ENCODE measurements at places on chromosomes 7 and 10. TPM values are rescaled to one million over a fixed set of nuclear protein-coding genes. Genes with fewer than 3 reads are reported as not detected.

Gene C10orf53
- not detected for total RNA-seq

GRCh38 chr7:22563621-22564241 lies 63.7 kb upstream of the STEAP1B start:
- H3K27me3 ChIP-seq, result peaks cover 35% of the 10 kb centered on the region
- peak; percentile 77 for ATAC-seq
- peak overlapping the region; percentile 72 for H3K4me3 ChIP-seq
- no peak overlapping the region for H3K27ac ChIP-seq

Gene PTEN
- total RNA-seq, result 65.8 TPM

Gene PLEKHS1
- not detected for total RNA-seq

Gene TMEM140
- total RNA-seq, result 11.7 TPM

DNA sequence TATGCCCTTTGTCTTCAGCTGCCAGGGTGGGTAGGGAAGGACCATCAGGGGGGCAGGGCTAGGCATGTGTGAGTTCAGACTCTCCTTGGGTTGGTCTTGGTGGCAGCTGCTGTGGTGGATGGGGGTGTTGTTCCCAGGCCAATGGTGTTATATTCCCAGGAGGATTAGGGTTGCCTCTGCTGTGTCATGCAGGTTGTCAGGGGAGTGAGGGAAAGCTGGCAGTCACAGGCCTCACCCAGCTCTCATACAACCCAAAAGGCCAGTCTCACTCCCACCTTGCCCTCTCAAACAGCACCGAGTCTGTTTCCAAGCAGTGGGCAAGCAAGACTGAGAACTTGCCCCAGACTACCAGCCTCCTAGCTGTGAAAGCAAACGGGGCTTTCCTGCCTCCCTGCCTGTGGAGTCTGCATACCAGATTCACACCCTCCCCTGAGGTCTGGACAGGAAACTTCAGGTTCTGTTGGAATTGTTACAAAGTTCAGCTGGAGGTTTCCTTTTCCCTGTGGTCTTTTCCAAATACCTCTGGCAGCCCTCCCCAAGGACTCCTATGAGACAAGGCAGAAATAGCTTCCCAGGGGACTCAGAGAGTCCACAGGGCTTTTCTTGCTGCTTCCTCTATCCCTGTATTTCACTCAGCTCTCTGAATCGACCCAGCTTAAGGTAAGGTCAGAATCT lies 1.4 kb downstream of the HYAL4 start:
- H3K27ac ChIP-seq, result no peak overlapping the region
- no peak for ATAC-seq
- H3K4me3 ChIP-seq, result no peak overlapping the region
- H3K27me3 ChIP-seq, result peaks cover 27% of the 10 kb centered on the region
- H3K36me3 ChIP-seq, result no peaks in the 10 kb centered on the region
- no peaks in the 10 kb centered on the region for H3K4me1 ChIP-seq

DNA sequence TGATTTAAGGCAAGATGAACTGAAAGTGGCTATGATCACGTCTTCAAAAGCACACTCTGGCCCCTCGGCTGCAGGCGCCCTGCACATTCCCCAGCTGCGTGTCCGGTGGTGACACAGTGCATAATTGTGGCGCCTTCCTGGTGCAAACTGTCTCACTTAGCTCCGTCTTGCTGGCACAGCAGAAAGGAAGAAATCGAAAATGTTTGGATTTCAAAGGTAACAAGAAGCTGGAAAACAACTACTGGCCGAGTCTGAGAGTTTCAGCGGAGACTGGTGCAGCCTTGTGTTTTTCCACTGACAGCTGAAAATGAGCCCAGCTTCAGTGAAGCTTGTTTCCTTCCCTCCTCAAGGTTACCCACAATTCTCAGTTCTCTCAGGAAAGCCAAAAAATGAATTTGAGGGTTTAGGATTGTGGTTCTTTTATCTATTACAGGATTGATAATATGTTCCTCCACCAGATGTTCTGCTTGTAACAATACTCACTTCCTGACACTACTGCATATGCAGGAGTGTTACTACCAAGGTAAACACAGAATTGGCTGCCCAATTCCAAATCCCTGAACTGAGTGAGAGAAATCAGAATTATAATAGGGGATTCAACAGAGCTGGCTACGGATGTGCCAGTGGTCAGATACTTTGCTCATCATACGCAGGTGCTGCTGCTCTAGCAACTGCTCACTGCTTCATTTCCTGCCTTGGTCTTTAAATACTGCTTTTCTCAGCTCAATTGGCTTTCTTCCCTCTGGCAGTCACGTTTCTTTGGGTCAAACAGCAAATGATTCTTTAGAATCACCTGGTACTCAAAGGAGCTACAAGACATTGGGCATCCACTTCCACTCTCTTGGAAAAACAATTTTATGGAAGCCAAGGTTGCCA lies 63.7 kb downstream of the TRUB1 start:
- peaks cover 5% of the 10 kb centered on the region for H3K4me1 ChIP-seq
- H3K27ac ChIP-seq, result no peak overlapping the region
- no peaks in the 10 kb centered on the region for H3K36me3 ChIP-seq

DNA sequence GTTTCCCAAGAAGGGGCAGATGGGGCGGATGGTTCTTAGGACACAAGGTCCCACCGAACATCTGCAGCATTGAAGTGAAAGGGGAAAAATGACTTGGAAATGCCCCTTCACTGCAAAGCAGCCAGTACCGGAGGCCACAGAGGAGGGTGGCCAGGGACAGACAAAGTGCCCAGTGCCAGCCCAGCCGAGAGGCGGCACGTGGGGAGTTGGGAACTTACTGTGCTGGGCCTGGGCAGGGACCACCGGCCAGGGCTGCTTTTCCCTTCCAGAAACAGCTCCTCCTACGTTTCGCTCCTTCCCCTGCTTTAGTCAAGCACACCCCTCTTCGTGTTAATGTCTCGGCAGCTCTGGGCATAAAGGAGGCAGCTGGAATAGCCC lies 129.2 kb downstream of the TNS3 start:
- no peaks in the 10 kb centered on the region for H3K36me3 ChIP-seq
- H3K27me3 ChIP-seq, result no peaks in the 10 kb centered on the region
- H3K27ac ChIP-seq, result no peak overlapping the region
- no peak overlapping the region for H3K4me3 ChIP-seq
- no peak for ATAC-seq

DNA sequence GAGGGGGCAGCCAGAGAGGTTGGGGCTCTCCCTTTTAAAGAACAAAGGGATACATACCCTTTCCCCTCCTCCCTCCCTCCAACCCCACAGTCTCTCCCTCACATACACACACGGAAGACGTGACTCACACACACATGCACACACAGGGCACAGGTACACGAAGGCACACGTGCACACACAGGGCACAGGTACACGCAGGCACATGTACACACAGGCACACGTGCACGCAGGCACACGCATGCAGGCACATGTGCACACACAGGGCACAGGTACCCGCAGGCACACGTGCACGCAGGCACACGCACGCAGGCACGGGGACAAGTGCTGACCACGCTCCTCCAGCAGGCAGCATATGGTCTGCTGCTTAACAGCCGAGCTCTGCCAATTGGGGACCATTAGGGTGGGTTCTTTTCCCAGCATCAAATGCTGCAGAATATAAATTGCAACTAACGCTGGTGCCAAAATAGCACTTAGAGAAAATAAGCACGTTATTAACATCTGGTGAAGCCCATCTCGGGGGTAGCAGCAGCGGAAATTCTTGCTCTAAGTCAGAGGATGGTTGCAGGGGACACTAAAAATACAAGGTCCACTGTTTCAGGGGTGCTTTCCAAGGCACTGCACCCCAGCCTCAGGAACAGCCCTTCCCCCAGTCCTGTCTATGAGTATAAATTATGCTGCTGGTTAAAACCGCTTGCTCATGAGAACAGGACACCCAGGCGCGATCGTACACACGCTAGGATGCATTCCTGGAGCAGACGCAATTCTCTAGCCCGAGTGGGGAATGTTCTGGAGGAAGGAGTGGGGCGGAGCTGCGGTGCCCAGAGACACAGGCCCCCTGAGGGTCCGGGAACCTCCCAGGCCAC lies 55.2 kb upstream of the TNRC18 start:
- no peak for ATAC-seq
- H3K4me3 ChIP-seq, result no peak overlapping the region
- no peaks in the 10 kb centered on the region for H3K27me3 ChIP-seq
- H3K4me1 ChIP-seq, result no peaks in the 10 kb centered on the region
- no peaks in the 10 kb centered on the region for H3K36me3 ChIP-seq

DNA sequence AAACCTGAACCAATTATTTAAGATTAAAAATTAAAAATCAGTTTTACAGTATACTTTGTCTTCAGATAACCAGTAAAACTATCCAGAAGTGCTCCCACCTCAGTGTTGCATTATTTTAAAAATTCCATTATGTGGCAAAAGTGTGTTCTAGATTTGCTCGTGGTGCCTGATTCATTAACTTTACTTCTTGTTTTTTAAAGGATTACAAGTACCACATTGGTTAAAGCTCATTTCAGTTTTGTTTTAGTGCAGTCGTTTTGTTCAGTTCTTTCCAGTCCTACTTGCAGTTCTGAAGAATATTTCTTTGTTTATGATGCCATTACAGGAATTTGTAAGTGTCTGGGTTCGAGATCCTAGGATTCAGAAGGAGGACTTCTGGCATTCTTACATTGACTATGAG lies 69.0 kb downstream of the SNX10 start:
- peaks cover 4% of the 10 kb centered on the region for H3K4me1 ChIP-seq
- no peak overlapping the region for H3K27ac ChIP-seq
- H3K36me3 ChIP-seq, result peaks cover 11% of the 10 kb centered on the region
- ATAC-seq, result no peak
- H3K4me3 ChIP-seq, result no peak overlapping the region
- no peaks in the 10 kb centered on the region for H3K27me3 ChIP-seq

Gene PALD1
- total RNA-seq, result 1.4 TPM

GRCh38 chr7:29239638-29240037 lies 45.1 kb downstream of the CHN2 start:
- no peaks in the 10 kb centered on the region for H3K4me1 ChIP-seq
- no peak for ATAC-seq
- H3K27me3 ChIP-seq, result peaks cover 14% of the 10 kb centered on the region
- no peak overlapping the region for H3K27ac ChIP-seq
- H3K4me3 ChIP-seq, result no peak overlapping the region

GRCh38 chr10:19713800-19714525 lies 102.3 kb upstream of the PLXDC2 start:
- H3K4me1 ChIP-seq, result no peaks in the 10 kb centered on the region
- ATAC-seq, result no peak
- H3K36me3 ChIP-seq, result no peaks in the 10 kb centered on the region

DNA sequence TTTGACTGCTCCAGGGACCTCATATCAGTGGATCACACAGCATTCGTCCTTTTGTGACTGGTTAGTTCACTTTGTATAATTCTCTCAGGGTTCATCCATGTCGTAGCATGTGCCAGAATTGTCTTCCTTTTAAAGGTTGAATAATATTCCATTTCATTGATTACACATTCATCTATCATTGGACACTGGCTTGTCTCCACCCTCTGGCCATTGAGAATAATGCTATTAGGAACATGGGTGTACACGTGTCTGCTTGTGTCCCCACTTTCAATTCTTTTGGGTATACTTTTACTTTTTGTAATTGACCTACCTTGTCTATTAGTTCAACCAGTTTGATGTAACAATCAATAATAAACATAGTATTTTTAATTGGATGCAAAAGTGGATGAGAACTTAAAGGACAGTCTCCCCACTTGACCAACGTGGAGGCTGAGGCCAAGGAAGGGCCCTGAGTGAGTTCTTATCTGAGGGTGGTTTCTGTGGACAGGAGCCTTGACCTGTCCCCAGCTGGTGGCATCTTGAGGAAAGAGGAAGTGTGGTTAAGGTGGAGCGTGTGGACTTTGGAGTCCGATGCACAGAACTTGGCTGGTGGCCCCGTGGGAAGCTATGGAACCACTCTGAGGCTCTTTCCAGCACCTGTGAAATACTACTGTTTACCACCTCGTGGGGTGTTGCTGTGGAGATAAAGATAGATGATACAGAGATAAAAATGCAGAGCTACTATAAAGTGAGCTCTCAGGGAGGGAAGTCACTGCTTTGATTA lies 16.6 kb downstream of the WDFY4 start:
- H3K4me1 ChIP-seq, result no peaks in the 10 kb centered on the region
- H3K27me3 ChIP-seq, result peaks cover 13% of the 10 kb centered on the region
- no peaks in the 10 kb centered on the region for H3K36me3 ChIP-seq
- H3K4me3 ChIP-seq, result no peak overlapping the region
- H3K27ac ChIP-seq, result no peak overlapping the region
- ATAC-seq, result no peak

Gene PSD
- total RNA-seq, result 3.0 TPM

GRCh38 chr7:45882465-45882810 lies 5.8 kb upstream of the IGFBP1 start:
- H3K36me3 ChIP-seq, result no peaks in the 10 kb centered on the region
- no peaks in the 10 kb centered on the region for H3K4me1 ChIP-seq
- no peak overlapping the region for H3K4me3 ChIP-seq
- no peak overlapping the region for H3K27ac ChIP-seq

Gene KCNIP2
- total RNA-seq, result 4.5 TPM

- H3K4me1 ChIP-seq, result no peaks in the 10 kb centered on the region
- H3K36me3 ChIP-seq, result no peaks in the 10 kb centered on the region
- ATAC-seq, result no peak
- H3K27ac ChIP-seq, result no peak overlapping the region
- no peaks in the 10 kb centered on the region for H3K27me3 ChIP-seq
These were observed 1089.5 kb upstream of the LRRN3 start for GRCh38 chr7:110001254-110001938.

- H3K27me3 ChIP-seq, result peaks cover 3% of the 10 kb centered on the region
- no peak for ATAC-seq
- H3K4me3 ChIP-seq, result no peak overlapping the region
- no peaks in the 10 kb centered on the region for H3K36me3 ChIP-seq
- H3K4me1 ChIP-seq, result no peaks in the 10 kb centered on the region
These were observed 34.2 kb upstream of the SVOPL start for GRCh38 chr7:138735399-138735798.

Gene ZNF727
- total RNA-seq, result not detected

GRCh38 chr7:35991511-35992232 lies 161.4 kb upstream of the EEPD1 start:
- peak overlapping the region; percentile 5 for H3K4me3 ChIP-seq
- no peaks in the 10 kb centered on the region for H3K4me1 ChIP-seq
- H3K27ac ChIP-seq, result no peak overlapping the region
- ATAC-seq, result peak; percentile 50
- no peaks in the 10 kb centered on the region for H3K36me3 ChIP-seq

GRCh38 chr7:90613088-90613498 lies 17.0 kb downstream of the CDK14 start:
- H3K4me3 ChIP-seq, result no peak overlapping the region
- H3K27ac ChIP-seq, result no peak overlapping the region
- peak; percentile 89 for ATAC-seq
- no peaks in the 10 kb centered on the region for H3K36me3 ChIP-seq

Gene HKDC1
- 0.42 TPM for total RNA-seq

Gene CPA2
- total RNA-seq, result not detected

Gene PPP1R17
- total RNA-seq, result not detected

- peaks cover 47% of the 10 kb centered on the region for H3K36me3 ChIP-seq
- peak; percentile 96 for ATAC-seq
- H3K27ac ChIP-seq, result peak overlapping the region; percentile 80
- peak overlapping the region; percentile 67 for H3K4me3 ChIP-seq
These were observed 13.7 kb downstream of the CISD1 start for GRCh38 chr10:58282615-58283014.
